Uterine smooth muscle cell (primary cell): ENCODE measurements at places on chromosomes 11 and 22. TPM values are rescaled to one million over a fixed set of nuclear protein-coding genes. Genes with fewer than 3 reads are reported as not detected.

The MS4A15 gene
- not detected in 2 replicates for total RNA-seq

The DCHS1 gene
- 35.2 and 50.1 TPM in 2 replicates for total RNA-seq

The PDGFD gene
- 1.4 and 1.7 TPM in 2 replicates for total RNA-seq

The APOBEC3C gene
- 8.2 and 8.5 TPM in 2 replicates for total RNA-seq

The TOP3B gene
- total RNA-seq = 20.0 and 29.3 TPM in 2 replicates

The SHISAL1 gene
- 14.6 and 14.9 TPM in 2 replicates for total RNA-seq

The OLFML1 gene
- total RNA-seq = 4.2 and 10.5 TPM in 2 replicates

The PLA2G3 gene
- total RNA-seq = 0.25 and 0.33 TPM in 2 replicates

The YPEL4 gene
- 0.66 and 1.6 TPM in 2 replicates for total RNA-seq

The CDCA5 gene
- 7.1 and 18.6 TPM in 2 replicates for total RNA-seq

The TMPRSS5 gene
- under 0.01 and 0.50 TPM in 2 replicates for total RNA-seq

The CCDC116 gene
- 0.22 and 0.25 TPM in 2 replicates for total RNA-seq

The OR56A1 gene
- total RNA-seq = not detected in 2 replicates

The OR10G7 gene
- not detected in 2 replicates for total RNA-seq

The LRRC4C gene
- total RNA-seq = under 0.01 and 0.11 TPM in 2 replicates

The CAVIN3 gene
- total RNA-seq = 216 and 432 TPM in 2 replicates

The PHF21B gene
- total RNA-seq = under 0.01 TPM in 1 of 2 replicates, not detected in the other

The ARHGAP8 gene
- 0.11 and 0.25 TPM in 2 replicates for total RNA-seq

The ANO1 gene
- total RNA-seq = not detected in 2 replicates

The GDPD4 gene
- not detected in 2 replicates for total RNA-seq

The HBD gene
- total RNA-seq = 0.25 and 0.77 TPM in 2 replicates

The NRIP3 gene
- total RNA-seq = 37.9 and 90.8 TPM in 2 replicates

The PARVG gene
- not detected in 2 replicates for total RNA-seq

The PRSS23 gene
- total RNA-seq = 161 and 254 TPM in 2 replicates
